ENCODE measurements at places on chromosomes 2 and 18.

- no peak for DNase-seq
Observed at GRCh38 chr18:78431606-78432005, 548.0 kb upstream of the SALL3 start.

GRCh38 chr2:184906709-184907108 lies 308.4 kb downstream of the ZNF804A start:
- no peak for DNase-seq

- DNase-seq, result no peak
Observed at GRCh38 chr2:113964436-113964835, 74.5 kb downstream of the ACTR3 start.

DNA sequence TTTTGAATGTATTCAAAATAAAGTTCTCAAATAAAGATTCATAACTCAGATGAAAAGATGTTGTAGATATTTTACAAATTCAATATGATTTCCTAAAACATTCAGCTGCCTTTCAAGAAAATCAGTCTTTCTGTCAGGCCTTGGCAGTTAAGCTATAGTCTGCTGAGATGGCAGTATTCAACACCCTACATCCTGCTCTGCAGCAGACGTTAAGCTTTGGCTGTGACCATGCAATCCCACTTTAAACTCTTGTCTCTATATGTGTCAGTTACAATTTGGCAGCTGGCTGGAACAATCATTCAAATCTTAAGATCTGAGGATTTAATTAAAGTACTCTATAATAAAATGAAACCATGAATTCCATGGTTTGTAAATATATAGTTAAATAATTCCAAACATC lies 567.3 kb upstream of the ZNF804A start:
- DNase-seq, result no peak

DNA sequence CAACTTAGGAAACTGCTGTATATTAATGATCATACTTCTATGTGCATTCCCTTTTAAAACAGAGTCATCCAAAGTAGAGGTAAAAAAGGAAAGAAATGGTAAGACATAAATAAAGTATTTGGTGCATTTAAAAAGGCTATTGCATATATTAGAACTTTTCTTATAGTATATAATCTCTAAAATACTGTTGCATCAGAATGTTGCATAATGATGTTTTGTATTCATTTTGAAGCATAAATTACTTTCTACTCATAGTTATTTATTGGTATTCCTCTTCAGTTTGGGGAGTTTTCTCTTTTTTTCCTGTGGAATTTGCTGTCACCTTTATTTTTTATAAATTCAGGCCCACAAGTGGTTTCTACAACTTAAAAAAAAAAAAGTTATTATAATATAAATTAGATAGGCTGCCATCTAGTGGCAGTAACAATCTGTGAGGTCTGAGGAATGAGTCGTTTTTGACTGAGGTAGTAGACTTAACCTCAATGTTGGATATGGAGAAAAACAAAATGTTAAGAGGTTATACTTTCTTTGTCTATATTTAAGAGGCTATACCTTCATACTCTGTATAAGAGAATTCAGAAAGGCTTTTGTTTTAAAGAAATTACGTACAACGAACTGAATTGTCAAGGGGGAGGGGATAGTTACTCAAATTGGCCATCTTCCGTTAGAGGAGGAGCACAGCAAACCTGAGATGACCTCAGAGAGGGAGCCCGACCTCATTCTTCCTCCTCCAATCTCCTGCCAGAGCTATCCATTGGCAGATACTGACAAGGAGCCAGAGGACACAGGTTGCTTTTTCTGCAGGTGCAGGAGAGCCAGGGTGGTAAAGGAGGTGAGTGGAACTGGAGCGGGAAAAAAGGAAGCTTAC lies 23.8 kb downstream of the ANKAR start:
- peak; percentile 42 for DNase-seq

DNA sequence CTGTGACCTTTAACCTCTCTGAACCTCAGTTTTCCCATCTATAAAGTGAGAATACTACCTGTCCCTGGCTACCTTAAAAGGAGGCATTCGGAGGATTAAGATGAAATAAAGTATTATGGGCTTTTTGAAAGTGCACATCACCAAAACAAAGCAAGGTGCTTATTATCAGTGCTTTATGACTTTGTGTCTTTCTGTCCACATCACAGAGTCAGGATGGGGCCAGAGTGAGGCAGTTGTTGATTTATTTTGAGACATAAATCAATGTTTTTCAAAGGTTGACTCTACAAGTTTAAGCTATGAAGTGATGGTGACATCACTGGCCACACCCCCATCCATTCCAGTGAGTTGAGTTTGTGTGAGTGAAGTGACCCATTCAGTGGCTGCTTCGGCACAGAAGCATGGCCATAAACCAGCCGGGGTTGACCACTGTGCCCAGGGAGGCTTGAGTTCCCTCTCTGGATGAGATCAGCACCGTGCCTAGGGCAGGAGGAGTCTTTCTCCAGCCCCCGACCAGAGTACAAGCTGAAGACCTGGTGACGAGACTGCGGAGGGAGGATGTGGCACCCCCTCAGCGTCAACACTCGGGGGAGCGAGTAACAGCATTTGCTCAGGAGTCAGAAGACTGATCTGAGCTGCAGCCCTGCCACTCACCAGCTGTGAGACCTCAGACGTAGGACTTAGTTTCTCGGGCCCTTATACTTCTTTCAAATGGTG lies 89.0 kb upstream of the PPP1CB start:
- no peak for DNase-seq

DNA sequence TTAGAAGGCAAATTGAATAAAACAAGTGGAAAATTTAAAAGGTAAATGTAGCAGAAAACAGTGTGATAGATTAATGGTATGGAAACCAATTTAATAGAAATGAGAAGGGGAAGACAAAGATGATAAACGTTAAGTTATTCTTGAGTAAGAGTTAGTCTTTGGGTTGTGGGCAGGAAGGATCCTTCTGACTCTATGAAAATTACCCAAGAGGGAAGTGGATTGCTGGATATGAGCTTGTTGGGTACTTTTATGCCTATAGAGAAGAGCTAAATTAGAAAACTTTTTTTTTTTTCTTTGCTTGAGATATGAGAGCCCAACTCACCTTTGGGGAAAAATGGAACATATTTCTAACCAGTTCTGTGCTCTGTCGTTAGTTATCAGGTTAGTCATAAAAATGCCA lies 144.0 kb downstream of the LDLRAD4 start:
- no peak for DNase-seq

DNA sequence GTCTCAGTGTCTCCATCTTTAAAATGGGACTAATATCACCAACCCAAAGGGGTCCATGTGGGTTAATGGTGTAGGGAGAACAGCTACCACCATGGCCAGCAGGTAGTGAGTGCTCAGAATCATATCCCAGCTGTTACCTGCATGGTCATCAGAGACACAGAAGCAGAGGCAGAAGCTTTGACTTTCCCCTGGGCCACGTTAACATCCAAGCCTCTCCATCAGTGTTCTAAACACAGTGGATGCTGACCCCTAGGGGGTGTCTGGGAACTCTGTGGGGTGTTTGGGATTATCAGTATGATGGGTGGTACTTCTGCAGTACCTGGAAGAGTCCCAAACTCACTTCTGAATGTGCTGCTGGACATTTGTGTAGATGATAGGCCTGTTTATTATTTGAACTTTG lies 93.6 kb downstream of the GYPC start:
- DNase-seq, result no peak

- DNase-seq, result no peak
Observed at GRCh38 chr2:54529935-54530334, 73.8 kb downstream of the SPTBN1 start.

DNA sequence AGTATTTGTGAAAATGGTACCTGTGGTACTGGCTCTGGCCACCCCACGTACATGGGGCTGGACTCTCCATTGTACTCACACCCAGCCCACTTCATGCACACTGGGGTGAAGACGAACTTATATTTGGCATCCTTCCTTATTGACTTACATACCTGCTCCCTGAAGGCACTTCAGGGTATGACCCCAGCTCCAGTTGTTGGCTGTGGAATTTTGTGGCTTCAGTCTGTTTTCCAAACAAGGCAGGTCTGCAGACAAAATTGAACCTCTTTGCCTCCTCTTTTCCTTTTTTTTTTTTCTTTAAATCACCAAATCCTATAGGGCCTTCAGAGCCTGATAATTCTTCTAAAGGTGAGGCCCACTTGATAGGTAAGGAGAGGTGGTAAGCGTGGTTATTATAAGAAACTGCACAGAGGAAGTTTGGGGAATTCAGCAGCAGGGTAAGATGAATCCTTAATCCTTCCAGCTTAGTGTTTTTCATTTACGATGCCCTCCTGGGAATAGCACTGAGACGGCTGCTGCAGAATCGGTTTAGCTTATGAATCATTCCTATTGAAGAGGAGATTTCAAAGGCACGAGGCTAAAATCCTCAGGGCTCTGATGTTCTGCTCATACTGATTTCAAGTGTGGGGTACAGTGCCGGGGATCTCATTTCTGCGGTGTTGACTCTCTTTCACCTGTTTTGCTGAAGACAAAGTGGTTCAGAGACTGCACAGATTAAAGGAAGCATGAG lies 55.2 kb downstream of the KIF5C start:
- DNase-seq, result no peak

- no peak for DNase-seq
Observed at GRCh38 chr2:143696651-143697050, 567.4 kb downstream of the ARHGAP15 start.
